ENCODE measurements at places on chromosomes 5 and 9. TPM values are rescaled to one million over a fixed set of nuclear protein-coding genes. Genes with fewer than 3 reads are reported as not detected.

DNA sequence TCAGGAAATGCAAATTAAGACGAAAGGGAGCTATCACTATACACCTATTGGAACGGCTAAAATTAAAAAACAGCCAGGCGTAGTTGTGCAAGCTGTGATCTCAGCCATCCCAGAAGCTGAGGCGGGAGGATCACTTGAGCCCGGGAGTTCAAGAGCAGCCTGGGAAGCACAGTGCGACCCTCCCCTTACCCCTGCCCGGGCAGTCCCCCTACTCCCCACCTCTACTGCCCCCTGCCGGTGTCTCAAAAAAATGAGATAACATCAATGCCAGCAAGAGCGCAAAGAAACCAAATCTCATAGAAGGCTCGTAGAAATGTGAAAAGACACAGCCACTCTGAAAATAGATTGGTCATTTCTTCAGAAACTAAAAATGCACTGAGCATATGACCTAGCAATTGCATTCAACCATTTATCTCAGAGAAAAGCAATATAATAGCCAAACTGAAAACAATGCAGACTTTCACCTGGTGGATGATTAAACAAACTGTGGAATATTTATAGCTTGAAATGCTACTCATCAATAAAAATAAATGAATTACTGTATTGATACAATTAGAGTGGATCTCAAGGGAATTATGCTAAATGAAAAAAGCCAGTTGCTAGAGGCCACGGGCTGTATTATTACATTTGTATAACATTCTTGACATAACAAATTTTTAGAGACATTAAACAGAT lies 20.6 kb downstream of the OR2V2 start:
- no peak for DNase-seq

Gene LHX3
- not detected for total RNA-seq

GRCh38 chr9:123745451-123745850 lies 184.5 kb downstream of the DENND1A start:
- DNase-seq = no peak

DNA sequence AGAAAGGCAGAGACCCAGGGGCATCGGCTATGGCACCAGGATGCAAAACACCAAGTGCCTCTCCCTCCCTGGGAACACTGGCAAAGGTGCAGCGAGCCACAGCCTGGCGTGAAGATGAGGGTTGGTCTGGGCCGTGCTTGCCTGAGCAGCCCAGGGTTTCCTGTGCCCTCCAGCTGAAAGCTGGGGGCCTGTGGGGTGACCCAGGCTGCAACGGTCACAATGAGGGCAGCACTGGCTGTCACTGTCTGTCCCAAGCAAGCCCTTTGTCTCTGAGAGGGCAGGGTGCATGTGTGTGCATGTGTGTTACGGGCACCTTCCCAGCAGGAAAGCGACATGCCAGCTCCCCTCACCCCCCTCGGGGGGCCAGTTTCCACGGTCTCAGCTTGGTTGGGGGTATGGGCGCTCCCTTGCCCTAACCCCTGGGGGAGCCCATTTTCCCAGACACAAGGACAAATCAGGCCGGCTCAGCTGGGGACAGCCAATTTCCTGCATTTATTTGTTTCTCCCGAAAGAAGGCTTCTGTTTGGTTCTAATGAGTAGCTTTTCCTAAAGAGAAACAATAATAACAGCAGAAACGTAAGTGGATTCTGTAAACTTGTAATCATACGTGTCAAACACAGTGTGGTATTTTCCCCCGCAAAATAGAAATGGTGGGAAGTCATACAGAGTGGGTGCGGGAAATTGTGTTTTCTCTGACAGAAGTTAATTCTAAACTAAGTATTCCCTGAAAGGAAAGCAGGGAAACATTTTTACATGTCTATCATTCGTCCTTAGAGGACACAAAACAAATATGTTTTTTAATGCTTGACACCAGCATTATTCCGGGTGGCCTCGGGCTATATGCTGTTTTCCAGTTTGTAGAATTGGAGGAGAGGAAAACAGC lies 21.3 kb downstream of the MRPL36 start:
- DNase-seq = no peak

GRCh38 chr5:59575648-59576445 lies 317.7 kb downstream of the PDE4D start:
- DNase-seq = no peak
